ENCODE measurements at places on chromosomes 11 and 22.

- no peak for DNase-seq
Observed at GRCh38 chr11:78731027-78731426, 156.4 kb upstream of the NARS2 start.

- DNase-seq = no peak
Observed at GRCh38 chr11:59112494-59112893, 5.5 kb downstream of the FAM111B start.

DNA sequence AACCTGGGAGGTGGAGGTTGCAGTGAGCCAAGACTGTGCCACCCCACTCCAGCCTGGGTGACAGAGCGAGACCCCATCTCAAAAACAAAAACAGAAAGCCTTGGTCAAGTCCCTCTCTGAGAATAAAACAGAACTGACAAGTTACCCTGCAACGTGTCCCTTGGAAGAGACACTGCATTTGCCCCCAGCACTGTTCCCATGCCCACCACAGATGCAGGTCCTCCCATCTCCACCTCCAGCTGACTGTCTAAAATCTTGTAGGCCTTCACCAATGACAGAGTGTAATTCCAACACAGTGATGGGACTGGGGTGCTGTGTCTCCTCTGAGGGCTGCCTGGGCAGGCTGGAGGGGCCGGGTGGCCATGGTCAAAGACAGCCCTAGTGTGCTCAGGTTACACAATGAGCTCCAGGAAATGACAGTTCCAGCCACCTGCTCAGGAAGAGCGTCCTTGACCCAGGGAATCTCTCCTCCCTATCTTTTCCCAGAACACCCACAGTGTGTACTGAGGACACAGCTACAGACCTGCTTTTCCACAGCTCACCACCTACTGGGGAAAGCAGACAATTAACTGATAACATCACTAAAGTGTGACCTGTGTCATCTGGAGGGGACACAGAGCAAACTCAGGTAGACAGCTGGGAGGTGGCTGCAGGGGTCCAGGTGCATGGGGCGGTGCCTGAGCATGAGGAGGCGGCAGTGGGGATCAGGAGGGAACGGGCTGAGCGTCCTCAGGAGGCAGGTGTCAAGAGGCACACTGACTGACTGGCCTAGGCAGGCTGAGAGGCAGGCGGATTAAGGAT lies 56.4 kb downstream of the ARFGAP3 start:
- no peak for DNase-seq

DNA sequence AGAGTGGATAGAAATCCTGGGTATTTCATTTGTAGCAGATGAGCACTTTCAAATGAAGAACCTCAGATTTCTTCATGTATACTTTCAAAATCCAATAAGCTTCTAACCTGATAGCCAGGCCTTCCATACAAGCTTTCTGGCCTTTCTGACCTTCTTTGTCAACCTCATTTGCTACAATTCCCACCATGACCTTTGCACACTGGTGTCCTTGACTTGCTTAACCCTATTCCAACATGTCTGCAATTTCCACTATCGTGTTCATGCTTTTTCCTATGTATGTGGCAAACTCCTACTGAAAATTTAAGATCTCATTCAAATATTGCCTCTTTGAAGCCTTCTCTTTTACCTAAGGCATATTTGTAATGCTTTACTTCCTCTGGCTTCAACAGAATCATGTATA lies 242.1 kb upstream of the CCDC90B start:
- DNase-seq = no peak

GRCh38 chr22:30806391-30806861 lies 111.8 kb downstream of the OSBP2 start:
- DNase-seq = peak; percentile 52

DNA sequence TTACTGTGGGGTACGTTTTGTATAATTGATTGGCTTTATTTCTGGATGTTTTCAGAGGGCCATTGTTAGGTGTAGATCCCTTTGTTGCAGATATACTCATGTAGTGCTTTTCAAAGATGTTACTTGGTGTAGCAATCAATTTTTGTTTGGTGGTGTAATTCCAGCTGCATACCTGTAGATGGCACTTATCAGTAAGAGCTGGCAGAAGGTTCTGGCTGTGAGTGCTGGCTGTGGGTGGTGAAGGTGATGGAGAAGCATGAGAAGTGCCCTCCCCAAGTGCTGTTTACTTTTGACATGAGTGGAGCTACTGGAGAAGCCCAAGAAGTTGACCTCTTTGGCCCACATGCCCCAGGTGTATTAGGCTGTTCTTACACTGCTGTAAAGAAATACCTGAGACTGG lies 1074.9 kb downstream of the FAM181B start:
- DNase-seq = no peak

DNA sequence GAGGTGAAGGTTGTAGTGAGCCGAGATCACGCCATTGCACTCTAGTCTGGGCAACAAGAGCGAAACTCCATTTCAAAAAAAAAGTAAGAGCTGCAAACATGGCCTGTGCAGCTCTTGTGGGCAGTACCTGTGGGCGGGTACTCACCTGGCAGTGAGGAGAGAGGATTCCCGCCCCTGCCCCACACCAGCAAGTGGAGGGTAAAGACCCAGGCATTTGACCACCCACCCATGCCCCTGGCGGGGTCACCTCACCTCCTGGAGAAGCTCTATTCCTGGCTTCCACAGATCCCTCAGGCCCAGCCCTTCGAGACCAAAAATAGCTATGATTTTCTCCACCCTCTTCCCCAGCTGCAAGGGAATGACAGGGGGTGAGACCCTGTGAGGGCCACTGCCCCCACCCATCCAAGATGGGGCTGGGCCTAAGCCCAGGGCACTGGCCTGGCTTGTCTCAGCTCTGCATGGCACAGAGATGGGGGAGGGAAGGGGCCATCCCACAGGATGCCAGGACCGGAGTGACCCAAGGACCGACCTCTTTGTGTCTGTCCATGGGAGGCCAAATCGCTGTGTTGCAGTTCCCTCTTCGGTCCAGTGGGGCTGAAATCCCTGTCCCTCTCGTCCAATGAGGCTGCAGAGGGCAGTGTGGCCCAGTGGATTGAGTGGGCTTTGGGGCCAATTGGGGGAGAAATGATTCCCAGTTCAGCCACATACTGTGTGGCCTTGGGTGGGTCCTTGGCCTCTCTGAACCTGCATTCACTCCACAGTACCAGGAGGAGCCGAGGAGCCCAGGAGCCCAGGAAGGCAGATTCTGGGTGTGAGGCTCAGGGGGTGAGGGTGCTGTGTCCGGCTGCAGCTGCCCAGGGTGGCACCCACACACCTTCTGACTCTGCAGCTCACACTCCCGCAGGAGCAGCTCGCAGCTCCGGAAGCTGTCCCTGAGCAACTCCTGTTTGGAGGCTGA lies 14.6 kb downstream of the SEC14L6 start:
- DNase-seq = no peak

- no peak for DNase-seq
Observed at GRCh38 chr11:10692531-10693115, 932 bp downstream of the IRAG1 start.

DNA sequence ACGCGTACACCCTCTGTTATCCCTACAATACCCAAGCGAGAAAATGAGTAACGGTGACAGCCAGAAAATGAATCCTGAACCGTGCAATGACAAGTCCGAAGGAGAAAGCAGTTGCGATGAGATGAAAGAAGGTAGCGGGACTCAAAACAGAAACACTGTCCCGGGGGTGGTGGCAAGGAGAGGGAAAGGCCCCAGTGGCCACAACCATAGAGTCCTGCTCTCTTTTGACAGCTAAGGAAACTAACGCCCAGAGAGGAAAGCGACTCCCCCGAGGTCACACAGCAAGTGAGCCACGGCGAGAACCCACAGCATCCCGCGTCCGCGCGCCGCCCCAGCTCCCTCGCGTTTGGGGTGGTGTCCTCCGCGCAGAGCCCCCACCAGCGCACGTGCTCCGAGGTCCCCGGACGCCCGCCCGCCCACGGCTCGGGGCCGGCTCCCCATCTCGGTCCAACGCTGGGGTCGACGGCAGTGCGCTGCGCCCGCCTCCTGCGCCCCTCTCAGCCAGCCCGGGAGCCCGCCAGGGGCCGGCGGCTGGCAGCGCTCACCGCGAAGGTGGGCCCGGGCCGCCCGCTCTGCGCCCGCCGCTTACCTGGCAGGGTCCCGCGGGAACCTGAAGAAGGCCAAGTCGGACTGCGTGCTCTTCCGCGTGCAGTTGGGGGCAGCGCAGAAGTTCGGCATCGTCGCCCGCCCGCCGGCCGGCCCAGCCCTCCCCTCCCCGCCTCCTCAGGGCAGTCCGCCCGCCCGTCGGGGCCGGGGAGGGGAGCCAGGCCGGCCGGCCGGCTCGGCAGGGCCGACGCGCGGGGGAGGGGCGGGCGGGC lies 564 bp downstream of the THAP12 start:
- DNase-seq = no peak

- DNase-seq = no peak
Observed at GRCh38 chr11:1459764-1460395, 26.7 kb downstream of the MOB2 start.

DNA sequence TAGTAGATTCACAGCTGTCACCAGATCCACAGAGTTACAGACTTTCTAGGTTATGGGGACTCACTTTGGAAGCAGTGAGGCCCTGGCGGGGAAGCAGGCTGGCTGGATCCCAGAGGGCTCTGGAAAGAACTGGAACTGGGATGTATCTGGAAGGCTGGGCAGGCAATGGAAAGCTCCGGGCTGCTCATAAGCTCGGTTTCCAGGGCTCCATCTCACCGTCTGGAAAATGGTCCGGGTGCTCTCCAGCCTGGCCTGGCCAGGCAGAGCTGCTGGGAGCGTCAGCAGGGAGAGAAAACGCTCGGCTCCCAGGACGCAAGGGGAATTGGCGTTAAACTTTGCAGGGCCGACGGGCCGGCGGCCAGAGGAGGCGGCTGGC lies 335 bp upstream of the SEZ6L start:
- no peak for DNase-seq

- no peak for DNase-seq
Observed at GRCh38 chr22:49211176-49211575, 616.5 kb downstream of the BRD1 start.

DNA sequence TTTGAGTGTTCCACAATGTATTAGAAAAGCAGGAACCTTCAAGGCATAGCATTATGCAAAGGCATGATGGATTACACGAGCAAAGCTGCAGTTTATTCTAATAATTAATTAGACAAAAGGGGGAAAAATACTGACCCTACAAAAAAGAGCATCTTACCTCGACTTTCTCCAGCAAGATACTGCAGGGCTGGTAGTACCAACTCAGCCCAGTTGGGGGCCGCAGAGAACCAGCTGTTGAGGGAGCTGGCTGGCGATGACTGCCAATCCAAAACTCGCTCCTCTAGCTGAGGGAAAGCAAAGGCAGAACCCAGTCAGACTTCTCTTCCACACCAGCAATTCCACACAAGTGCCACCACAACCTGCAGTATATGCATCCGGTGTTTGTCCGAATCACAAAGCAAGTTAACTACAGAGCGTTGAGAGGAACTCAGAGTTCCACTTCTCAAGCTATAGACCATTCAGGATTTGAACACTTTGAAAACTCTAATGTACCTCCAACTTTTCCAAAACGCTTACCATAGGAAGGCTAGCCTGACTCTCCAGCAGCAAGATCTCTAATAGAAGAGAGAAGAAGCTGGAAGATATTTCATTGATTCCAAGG lies 13.7 kb downstream of the NFRKB start:
- peak; percentile 79 for DNase-seq

- no peak for DNase-seq
Observed at GRCh38 chr11:78586452-78587046, 11.9 kb upstream of the NARS2 start.

DNA sequence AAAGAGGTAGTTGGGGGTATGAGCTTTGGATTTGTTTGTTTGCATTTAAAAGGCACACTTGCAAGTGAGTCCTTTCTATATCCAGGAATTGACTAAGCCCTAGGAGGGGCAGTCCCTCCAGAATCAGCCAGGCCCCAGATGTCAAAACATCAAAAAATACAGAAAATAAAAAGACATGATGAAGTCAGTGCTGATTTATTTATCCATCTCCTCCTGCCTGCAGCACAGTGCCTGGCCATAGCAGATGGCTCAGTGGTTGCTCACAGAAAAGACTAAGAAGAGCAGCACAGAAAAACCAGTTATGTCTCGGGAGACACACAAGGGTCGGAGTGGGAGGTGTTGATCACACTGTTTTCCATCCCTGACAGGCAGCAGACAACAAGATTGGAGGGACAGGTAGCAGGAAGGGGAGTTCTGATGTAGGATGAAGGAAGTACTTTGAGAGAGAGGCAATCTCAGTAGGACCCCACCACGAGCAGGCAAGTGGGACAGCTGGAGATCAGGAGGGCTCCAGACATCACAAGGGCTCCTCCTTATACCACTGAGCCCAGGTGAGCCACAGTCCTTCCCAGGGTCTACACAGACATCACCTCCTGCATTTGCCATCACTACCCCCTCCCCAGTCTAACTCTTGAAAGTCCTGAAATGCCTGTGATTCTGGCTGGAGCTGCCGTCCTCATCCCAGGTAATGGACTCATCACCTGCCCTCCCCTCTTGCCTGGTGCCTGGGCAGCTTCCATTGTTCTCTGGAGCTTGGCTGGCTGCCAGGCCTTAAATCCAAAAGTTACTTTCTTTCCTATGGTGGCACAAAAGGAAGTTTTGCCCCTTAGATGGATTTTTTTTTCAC lies 32.3 kb downstream of the TMPRSS5 start:
- no peak for DNase-seq

DNA sequence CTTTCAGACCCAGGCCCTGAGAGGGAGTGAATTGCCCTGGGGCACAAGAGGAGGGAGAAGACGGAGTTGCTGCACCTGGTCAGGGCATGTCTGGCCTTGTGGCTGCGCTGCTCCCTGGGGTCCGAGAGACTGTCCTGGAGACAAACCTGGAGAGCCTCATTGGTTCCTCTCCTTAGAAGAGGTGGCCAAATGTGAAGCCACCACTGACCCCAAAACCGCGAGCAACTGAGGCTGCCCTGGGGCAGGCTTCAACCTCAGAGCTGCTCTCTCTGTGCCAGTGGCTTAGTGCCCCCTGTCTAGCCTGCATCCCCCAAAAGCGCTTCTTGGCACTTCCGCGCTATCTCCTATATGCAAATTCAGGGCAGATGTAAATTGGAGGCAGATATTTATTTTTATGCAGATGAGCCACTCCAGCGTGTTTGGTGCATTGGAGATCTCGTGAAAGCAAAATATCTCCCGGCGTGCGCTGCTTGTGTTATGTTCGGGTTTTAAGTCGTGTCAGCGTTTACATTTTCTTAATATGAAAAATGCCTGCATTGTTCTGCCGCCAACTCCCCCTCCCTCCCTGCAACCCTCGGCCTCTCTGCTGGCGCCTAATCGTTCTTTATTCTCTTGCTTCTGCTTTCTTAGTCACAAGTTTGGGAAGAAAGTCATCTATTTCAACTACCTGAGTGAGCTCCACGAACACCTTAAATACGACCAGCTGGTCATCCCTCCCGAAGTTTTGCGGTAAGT lies 69.5 kb downstream of the ARHGAP8 start:
- DNase-seq = no peak

DNA sequence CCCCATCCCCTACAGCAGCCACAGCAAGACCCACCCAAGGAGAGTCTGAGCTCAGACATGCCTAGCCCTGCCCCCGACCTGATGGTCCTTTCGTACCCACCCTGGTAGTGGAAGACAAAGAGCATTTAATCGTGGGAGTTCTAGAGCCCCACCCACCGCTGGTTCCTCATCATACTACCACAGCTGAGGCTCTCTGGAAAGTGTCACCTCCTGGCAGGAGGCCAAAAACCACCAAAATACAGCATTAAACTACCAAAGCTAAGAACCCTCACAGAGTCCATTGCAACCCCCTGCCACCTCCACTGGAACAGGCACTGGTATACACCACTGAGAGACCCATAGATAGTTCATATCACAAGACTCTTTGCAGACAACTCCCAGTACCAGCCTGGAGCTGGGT lies 311.1 kb downstream of the TENM4 start:
- DNase-seq = no peak

GRCh38 chr11:122209619-122210366 lies 93.8 kb upstream of the BLID start:
- no peak for DNase-seq

All from H1 (cell line).